ENCODE measurements at places on chromosomes 7 and 10.

GRCh38 chr7:6623589-6624245, 8.3 kb downstream of the ZNF853 start:
- no peak for DNase-seq

GRCh38 chr10:113340282-113340681, 212.6 kb upstream of the HABP2 start:
- DNase-seq: no peak

- DNase-seq: no peak
Observed at GRCh38 chr10:117137031-117137910, 799 bp downstream of the VAX1 start.

GRCh38 chr10:33122014-33122809, 164.2 kb upstream of the ITGB1 start:
- DNase-seq: peak; percentile 94

GRCh38 chr7:29564496-29565223, 1.0 kb downstream of the PRR15 start:
- no peak for DNase-seq

GRCh38 chr7:146000882-146001281, 115.7 kb upstream of the CNTNAP2 start:
- DNase-seq: no peak

GRCh38 chr10:113983552-113983951, 60.1 kb upstream of the ADRB1 start:
- no peak for DNase-seq

- no peak for DNase-seq
Observed at GRCh38 chr10:6445671-6446316, 134.3 kb downstream of the PRKCQ start.

DNA sequence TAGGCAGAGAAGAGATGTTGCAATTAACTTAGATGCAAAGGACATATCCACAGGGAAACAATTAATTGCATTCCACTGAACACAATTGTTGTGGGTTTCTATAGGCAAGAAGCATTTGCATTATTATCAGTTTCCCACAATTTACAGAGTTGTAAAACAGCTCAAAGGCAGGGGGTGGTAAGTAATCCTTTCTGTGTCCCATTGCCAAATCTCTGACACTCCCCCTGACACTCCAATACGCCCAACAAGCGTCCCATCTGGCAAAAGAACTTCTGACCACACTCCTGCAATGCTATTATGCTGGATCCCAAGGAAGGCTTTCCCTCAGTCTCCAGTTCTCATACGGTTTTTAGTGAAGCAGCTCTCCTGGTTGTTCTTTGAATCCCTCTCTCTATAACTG, 179.8 kb downstream of the CXCL12 start:
- no peak for DNase-seq

DNA sequence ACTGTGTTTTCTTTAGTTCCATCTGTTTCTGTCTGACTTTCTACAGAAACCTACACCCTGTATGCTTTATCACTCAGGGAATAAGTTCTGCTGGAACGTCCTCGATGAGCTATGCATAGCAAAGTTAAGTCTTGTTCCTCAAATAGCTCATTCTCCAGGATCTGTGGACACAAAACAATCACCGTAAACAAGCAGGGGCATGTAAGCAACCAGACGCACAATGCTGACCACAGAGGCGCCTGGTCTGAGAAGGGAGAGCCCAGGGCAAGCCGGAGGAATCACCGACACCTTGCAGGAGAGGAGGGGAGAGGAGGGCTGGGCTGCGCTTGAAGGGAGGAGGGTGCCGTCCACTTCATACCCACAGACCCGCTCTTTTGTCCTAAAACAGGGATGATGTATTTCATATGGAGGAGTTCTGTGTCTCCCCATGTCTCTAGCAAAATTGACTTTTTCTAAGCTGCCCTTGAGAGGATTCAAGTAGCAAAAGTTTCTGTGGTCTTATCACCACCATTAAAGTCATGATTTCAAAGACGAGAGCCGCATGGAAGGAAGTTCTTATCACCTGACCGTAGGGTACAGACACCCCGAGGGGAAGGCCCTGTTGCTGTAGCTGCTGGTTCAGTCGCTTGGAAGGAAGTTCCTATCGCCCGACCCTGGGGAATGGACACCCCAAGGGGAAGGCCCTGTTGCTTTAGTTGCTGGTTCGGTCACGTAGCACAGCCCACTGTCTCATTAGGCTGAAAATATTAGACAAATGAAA, 14.3 kb downstream of the CALML3 start:
- peak; percentile 36 for DNase-seq

GRCh38 chr7:155526225-155526624, 20.1 kb downstream of the CNPY1 start:
- no peak for DNase-seq

- DNase-seq: no peak
Observed at GRCh38 chr10:8392216-8392615, 337.7 kb downstream of the GATA3 start.

DNA sequence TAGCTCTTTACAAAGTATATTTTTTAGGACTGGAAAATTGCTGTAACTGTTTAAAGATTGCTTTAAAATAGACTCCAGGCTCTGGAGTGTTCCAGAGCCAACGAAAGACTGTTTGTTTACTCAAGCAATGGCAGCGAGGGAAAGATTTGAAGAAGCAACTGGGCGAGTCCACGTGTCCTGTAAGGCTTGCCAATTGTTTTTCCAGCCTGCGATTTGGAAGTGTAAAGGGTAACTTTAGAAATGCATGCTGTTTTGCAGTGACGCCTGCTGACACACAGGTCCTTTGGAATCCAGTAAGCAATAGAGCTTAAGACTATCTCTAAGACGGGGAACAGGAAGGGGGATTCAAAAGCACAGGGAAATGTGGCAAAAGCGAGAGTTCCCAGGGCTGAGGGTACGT, 55.8 kb downstream of the TACC2 start:
- no peak for DNase-seq

- DNase-seq: no peak
Observed at GRCh38 chr10:127743205-127743604, 6.2 kb downstream of the FOXI2 start.

GRCh38 chr10:117746541-117747448, 204.2 kb downstream of the EMX2 start:
- no peak for DNase-seq

DNA sequence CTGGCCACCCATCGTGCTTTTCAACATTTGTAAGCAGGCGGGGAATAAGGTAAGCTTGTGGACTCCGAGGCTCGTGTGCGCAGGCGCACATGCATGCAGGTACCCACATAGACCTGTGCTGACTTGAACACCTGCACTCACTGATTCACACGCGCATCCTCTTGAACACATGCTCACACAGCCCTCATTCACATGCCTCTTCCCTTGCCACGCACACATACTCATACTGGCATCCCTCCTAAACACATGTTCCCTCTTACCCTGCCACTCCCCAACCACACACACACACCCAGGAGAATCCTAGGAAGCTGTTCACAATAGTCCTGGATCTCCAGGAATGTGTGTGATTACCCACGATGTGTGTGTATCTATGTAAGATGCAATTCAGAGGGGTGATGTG, 44.1 kb upstream of the LBX1 start:
- DNase-seq: no peak

DNA sequence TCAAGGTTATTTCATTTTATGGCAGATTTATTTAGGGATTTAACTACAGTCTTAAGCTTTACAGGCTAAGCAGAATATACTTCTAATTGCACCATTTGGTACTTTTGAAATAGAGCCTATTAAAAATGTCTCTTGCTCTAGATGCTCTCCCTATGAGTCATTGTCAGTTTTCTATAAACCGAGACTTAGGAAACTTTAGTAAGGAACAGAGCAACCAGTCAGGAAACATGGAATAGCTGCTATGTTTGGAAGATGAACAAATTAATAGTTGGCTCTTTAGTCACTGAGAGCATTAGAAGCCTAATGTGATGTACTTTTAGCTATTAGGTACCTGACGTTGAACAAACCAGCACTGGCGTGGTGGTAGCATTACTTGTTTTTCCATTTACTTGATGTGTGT, 35.3 kb downstream of the INPP5F start:
- no peak for DNase-seq

DNA sequence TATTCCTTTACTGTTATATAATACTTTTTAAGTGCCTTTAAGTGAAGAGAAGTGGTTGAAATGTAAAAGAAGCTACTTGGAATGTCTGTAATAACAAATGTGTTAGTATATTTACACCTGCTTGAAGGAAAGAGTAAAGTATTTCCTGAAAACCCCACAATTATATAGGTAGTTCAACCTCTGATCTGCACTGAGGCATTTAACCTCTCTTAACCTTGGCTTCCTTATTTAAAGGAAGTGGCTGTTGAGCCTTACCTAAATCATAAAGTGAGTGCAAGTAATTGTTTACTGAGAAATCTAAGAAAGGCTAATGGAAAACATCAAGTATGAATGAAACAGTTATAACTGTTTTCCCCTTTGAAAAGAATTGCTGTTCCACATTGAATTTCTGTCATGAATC, 294.5 kb downstream of the ADK start:
- DNase-seq: no peak

GRCh38 chr7:119556436-119556835, 716.5 kb upstream of the KCND2 start:
- no peak for DNase-seq

DNA sequence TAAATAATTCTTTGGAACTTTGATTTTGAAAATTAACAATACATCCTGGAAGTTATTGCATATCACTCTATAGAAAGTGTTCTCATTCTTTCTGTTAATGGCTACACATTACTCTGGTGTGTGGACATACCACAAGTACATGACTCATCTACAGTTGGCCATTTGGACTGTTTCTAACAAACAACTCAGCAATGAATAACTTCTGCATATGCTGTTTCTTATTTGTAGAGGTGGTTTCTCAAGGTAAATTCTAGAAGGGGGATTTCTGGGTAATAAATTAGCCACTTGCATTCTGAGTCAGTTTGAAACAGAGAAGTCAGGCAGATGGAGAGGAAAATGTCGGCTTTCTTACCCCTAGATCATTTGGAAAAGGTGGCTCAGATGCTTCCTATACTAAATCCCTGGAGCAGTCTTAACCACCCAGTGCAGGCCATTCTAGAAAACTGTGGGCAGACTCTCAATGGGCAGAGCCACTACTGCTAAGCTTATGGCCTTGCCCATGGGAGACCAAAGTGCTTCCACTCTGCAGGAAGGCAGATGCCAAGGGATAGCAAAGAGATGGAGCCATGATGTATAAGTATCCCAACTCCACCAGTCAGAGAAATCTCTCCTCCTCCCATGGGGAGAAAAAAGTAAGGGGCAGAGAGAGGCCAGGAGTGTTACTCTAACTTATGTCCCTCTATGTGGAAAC, 194.0 kb upstream of the PLPP4 start:
- DNase-seq: no peak
